ENCODE measurements at places on chromosomes 1 and 21. TPM values are rescaled to one million over a fixed set of nuclear protein-coding genes. Genes with fewer than 3 reads are reported as not detected.

TLCD4 gene
- total RNA-seq: 65.7 TPM

ADAM30 gene
- total RNA-seq: not detected

GRIK1 gene
- not detected for total RNA-seq

KRTAP13-2 gene
- total RNA-seq: not detected

DNA sequence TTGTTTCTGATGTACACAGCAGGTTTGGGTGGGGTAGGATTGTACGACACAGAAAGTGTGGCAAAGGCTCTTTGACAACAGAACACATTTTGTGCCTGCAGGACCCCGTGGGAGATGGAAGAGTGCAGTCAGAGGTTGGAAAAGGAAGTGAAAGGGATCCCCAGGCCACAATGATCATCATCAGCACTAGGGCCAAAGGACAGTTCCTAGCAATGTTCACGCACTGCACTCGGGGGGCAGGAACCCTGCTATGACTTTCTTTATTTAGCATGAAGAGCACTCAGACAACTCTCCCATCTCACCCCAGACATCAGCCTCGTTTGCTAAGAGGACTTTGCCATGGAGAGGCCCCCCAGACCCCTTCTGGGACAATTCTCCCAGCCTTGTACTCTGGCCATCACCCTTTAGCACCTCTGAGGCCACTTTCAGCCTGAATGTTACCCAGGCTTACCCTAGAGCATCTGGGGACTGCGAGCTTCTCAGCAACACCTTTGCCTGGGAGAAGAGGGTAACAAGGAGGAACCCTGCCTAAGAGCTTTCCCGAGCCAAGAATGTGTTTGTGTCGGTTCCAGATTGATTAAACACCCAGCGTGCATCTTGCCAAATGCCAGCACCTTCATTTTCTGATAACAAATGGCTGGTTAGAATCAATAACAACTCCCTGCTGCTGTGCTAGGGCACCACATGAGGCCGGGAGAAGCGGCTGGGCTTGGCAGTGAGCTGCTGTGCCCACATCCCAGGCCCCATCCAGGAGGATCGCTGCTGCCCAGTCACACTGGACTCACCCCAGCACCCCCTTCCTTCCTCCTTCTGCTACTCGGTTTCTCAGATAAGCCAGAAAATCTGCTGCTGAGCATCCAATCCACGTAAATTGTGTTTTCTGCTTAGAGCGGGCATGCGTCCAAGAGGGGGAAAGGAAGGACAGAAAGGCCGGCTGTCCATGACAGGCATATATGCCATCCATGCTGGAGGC is 633.1 kb downstream of the AJAP1 start:
- no peak for DNase-seq

- no peak for DNase-seq
These were observed 5.7 kb upstream of the ELF3 start for GRCh38 chr1:202004711-202005110.

- peak; percentile 81 for DNase-seq
These were observed 200.7 kb upstream of the RAB4A start for GRCh38 chr1:229070168-229070567.

GRCh38 chr1:116743535-116743934 is 10.7 kb upstream of the CD2 start:
- DNase-seq: no peak

GRCh38 chr21:31885146-31885545 is 12.3 kb downstream of the HUNK start:
- DNase-seq: no peak

DNA sequence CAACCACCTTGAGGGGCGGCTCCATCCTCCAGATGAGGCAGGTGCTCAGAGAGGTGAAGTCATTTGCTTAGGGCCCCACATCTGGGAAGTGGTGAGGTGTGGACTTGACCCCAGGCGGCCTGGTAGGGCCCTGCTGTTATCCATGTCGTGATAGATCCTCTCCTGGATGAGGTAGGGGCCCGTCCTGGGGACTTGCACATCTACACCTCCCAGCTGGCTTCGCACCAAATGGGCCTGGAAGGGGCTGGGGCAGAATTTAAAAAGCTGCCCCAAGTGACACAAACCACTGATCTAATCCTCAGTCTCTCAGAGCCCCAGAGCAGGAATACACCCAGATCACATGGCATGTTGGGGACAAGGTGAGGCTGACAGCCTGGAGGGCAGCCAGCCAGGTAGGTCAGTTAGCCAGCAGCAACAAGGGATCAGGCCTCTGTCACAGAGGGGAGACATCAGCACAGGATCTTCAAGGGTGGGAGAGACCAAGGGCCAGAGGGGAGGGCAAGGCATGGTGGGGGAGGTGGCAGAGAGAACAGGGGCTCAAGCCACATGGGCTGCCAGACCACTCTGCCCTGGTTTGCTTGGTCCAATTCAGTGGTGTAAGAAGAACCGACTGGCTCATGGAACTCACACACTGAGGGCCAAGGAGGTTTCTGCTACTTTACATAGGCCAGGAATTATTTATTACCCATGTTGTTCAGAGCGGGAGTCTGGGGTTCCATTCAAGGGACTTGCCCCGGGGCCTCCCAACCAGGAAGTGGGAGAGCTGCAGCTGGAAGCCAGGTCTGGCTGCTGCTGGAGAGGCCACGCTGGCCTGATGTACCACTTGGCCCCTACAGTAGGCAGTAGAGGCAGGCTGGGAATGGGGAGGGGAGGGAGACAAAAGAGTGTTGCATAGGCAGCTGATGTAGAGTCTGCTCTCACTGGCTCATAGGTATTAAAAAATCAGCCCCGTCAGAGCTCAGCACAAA is 12.1 kb downstream of the LRP8 start:
- no peak for DNase-seq

GRCh38 chr21:44869781-44870747 is 3.4 kb downstream of the PTTG1IP start:
- peak; percentile 57 for DNase-seq

GRCh38 chr21:38322311-38322950 is 65.6 kb downstream of the KCNJ15 start:
- DNase-seq: no peak

DNA sequence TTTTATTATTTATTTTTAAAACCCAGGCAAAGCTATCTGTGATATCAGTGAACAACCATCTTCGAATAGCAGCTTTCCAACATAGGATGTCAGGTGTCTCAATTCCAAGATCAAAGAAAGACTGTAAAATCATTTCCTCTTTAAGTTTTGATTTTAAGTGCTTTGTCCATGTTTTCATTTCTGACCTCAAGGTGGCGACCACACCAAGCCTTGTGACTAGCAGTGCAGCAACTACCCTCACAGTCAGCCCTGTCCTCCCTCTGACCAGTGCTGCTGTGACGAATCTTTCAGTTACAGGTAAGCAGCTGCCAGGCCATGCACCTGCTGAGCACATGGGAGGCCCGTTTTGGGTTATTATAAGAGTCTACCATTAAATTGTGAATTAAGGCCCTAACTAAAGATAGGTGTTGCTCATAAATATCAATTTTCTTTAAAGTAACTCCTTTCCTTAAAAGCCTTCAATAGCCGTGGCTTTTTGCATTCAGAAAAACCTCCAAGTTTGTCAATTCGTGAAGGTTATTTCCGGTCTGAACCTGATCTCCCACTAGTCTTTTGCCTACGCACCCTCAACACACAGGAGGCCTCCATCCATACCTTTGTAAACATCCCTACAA is 117.0 kb downstream of the CD247 start:
- no peak for DNase-seq

DNA sequence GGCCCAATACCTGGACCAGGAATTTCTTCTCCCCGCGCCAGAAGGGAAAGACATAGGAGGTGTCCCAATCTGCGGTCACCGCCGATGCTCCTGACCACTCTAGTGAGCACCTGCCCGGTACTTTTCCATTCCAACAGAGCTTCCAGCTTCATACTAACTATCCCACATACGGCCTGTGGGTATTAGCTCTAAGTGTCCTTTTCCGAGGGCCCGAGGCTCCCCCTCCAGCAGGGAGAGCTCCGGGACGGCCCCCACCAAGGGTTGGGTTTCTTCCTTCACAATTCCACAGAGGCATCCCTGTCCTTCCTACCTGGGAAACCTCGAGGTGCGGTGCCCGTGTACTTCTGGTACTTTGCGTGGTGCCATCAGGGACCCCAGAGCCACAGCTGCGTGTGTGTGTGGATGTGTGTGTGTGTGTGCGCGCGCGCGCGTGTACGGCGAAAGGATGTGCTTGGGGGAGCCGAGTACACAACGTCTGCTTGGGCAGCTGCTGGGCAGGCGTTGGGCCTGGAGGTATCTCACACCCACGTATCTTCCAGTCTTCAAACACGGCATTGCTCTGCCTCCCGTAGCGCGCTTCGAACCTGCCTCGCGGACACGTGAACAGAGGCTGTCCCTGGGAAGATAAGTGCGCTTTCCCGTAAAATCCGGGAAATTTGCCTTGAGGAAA is 2.4 kb upstream of the SIM2 start:
- no peak for DNase-seq
